SHP77 (cell line): ENCODE measurements at places on chromosomes 13 and 19.

DNA sequence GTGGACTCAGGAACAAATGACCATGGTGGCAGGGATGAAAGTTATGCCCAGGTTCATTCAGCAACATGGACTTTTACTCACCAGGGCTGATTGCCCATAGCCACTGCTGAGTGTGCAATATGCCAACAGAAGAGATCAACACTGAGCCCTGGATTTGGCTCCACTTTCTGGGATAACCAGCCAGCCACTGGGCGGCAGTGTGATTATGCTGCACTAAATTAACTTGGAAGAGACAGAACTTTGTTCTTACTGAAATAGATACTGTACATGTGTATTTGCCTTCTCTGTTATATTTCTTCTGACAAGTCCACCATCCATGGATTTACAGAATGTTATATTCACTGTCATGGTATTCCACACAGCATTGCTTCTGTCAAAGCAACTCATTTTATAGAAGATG, 257.4 kb downstream of the TDRD3 start:
- DNase-seq = no peak

DNA sequence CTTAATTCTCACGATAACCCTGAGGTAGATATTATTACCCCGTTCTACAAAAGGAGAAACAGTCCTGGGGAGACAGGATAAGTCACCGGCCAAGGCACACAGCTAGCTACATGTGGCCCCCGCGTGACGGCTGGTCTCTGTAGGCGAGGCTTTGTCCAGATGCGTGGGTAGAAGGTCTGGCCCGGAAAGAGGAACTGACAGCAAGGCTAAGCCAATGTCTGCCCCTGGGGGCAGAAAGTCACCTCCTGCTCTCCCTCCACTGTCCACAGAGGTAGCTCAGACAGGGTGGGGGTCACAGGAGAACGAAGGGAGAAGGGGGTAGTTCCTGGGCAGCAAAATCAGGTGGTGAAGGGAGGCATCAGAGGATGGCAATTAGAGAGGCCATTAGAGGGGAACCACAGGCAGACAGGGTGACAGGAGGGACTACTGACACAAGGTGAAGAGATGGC, 1.8 kb downstream of the APOC4 start:
- no peak for DNase-seq

DNA sequence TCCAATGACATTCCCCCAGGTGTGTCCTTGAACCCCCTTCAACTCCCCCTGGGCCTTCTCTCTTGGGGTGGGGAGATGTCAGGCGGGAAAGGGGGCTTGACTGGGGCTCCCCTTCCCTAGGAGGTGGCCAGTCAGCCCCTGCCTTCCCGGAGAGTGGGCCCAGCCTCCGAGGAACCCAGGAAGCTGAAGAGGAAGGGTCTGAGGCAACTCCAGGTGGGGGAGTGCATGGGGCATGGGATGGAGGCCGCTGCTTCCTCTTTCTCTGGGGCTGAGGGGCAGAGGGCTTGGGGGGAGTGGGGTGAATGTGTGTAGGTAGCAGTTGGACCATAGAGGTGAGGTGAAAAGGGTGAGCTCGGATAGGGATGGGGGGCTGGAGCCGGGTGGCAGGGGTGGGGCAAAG, 2.7 kb upstream of the INAFM1 start:
- no peak for DNase-seq

DNA sequence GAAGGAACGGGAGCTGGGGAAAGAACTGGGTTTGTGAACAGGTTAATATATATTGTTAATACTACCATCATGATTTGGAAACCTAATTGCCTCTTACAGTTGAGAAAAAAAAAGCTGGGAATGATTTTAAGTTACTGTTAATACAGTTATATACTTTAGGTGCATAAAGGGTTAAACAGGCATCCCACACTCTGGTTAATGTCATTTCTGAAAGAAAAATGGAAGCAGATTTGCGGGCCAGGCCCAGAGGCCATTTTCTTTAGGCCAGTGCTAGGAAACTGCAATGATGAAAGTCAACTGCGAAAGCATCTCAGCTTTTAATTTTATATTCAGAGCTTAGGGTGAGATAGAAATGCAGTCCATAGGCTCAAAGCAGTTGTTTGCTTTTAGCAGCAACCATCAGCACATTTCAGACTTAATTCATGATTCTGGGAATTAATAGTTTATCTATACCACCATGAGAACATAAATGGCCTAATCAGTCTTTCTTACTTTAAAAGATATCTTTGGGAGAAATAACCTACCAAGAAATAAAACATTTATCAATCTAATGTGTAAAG, 592.8 kb downstream of the GPC6 start:
- no peak for DNase-seq

DNA sequence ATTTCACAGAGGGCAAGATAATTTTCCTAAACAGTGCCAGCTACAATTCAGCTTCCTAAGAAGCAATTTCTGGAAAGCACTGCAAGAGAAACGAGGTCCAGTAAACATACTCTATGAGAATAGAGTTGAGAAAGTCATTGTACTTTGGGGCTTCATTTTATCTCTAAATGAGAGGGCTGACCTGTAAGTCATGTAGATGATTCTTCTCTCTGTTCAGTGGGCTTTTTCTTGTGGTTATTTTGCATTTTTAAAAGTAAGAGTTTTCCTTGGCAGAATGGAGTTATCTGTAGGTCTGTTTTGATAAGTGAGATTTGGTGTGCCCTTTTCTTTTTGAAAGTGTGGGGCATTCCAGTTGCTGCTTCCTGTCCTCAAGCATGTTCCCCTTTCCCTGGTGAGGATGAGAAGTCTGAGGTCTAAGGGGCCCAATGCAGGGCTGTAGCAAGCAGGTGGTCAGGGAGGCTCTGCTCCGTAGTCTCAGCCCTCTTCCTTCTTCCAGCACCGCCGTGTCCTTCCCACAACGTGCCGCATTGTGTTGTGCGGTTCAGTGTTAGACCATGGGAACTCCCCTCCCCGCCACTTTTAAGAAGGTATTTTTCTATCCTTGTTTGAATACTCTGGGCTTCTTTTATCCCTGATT, 86.3 kb downstream of the ARHGEF7 start:
- DNase-seq = no peak

GRCh38 chr19:35264268-35265125, 4.3 kb upstream of the USF2 start:
- no peak for DNase-seq

DNA sequence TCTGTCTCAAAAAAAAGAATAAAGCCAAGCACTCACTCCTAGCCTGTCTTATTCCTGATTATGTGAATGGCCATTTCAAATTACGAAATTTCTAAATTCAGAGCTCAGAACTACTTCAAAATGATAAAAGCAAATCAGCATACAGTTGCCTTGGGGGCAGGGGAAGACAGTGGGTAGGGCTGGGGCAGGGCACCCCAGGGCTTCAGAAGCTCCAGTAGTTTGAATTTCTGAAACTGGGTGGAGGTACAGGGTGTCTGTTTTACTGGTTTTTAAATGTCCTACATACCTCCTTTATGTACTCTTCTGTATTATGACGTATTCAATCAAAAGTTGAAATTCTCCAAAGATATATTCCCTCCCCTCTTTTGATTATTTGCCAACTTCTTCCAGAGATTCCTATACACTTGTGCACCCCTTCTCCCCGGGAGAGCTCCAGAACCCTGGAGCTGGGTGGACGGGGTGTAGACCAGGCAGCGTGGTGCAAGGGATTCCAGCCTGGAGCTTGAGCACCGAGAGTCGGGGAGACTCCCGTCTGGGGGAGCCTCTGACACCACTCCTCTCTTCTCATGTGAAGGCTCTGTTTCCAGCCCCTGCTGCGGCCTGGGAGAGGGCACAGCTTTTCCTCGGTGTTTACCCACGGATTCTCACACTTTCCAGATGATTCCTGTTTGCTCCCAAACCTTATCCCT, 84.7 kb upstream of the GPR183 start:
- DNase-seq = no peak

GRCh38 chr13:94950303-94950702, 238.0 kb upstream of the SOX21 start:
- DNase-seq = no peak
